ENCODE measurements at places on chromosomes 11 and 22. TPM values are rescaled to one million over a fixed set of nuclear protein-coding genes. Genes with fewer than 3 reads are reported as not detected.

DNA sequence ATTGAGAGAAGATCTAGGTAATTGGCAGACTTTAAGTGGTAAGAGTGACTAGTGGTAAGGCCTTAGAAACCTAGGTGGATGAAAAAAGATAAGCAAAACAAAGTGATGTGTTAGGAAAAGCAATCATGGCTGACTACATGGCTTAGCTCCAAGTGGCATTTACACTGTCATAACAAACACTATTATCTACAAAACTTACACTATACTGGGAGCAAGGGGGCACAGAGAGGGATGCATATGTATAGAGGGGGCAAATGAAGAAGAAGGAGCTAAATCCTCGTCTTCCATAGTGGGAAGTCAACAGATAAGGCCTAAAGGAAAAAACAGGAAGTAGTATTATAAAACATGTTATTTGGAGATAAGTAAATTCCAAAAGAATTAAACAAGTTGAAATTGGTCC lies 32.5 kb downstream of the ADORA2A start:
- DNase-seq = no peak

The NAALAD2 gene
- 0.14 TPM for polyA plus RNA-seq

DNA sequence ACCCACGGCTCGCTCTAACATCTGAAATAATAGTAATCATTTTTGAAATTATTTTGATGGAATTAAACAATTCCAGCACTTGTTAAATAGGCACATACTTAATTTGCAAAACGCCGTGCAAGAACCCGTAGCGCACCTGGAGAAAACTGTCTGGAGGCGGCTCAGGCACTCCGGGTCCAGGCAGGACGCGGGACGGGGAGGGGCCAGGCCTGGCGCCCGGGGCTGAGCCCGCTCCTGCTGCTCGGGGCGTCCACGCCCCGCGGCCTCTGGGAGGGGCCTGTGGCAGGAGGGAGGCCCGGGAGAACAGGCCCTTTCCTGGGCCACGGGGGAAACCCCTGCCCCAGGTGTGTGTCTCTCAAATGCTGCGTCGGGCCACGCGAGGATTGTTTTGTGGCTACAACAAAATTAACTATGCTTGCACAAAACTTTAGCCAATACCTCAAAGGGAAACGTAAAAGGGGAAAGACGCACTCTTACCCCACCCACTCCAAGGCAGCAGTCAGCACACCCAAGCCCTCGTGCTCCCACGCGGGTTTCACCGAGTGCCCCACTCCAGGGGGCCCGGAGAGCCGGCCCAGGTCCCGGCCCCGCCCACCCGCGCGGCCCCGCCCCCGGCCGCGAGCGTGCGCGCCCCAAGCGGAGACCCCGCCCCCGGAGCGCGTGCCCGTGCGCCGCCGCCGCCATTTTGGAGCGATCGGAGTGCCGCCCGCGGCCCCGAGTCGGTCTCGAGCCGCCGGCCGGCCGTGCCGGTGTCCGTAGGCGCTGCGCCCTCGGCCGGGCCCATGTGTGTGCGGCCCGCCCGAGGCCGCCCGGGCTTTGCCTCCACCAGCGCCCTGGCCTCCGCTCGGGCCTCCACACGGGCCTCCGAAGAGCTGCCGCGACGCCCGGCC lies at the start of gene PPP6R2:
PPP6R2 (plus strand) TSS at position 677 of the 890 bp plus-strand sequence. CDS start 50,582 bp downstream, outside the sequence.
- no peak for DNase-seq

DNA sequence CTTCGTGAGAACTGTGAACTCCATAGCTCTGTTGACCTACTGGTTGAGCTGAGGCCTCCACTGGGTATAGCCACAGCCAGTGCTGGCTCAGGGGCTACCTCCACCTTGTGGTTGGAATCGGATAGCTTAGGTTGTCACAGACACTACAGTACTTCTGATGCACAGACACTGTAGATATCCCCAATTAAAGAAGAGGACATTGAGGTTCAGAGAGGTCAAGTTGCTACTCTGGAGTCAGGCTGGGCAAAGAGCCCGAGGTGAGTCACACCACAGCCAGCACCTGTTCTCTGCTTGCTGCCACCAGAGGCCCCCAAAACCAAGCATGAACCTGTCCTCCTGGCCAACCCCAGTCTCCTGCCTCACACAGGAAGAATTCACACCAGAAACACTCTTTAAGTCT lies 5.4 kb downstream of the UFD1 start:
- DNase-seq = no peak

GRCh38 chr11:128431931-128432330 lies 155.4 kb downstream of the ETS1 start:
- no peak for DNase-seq

The FREY1 gene
- polyA plus RNA-seq = 0.39 TPM

DNA sequence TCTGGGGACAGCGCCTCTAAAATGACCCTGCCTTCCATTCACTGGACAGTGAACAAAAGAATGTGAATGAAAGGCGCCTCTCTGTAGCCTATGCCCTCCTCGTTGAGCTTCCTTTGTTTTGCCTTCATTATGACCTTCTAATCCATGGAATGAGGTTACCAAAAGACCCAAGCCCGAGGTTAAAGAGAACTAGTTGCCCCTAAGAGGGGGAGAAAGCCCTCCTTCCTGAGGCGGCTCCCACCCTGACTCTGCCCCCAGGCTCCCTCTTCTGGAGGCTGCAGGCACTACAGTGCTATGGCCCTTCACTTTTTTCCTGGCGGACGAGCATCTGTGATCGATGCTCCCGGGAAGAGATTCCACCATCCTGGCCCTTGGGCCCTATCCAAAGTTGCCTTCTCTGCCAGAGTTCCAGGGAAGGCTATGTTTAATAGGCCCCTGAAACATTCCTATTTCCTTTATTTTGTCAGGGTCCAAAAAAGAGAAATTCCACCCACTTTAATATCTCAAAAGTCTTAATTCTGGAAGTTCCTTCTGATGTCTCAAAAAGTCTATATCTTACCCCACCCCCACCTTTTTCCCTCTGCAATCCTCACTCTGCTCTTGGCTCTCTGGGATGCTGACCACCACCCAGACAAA lies 147.3 kb downstream of the FEZ1 start:
- no peak for DNase-seq

The MMP12 gene
- not detected for polyA plus RNA-seq

The MADD gene
- polyA plus RNA-seq = 15.1 TPM

DNA sequence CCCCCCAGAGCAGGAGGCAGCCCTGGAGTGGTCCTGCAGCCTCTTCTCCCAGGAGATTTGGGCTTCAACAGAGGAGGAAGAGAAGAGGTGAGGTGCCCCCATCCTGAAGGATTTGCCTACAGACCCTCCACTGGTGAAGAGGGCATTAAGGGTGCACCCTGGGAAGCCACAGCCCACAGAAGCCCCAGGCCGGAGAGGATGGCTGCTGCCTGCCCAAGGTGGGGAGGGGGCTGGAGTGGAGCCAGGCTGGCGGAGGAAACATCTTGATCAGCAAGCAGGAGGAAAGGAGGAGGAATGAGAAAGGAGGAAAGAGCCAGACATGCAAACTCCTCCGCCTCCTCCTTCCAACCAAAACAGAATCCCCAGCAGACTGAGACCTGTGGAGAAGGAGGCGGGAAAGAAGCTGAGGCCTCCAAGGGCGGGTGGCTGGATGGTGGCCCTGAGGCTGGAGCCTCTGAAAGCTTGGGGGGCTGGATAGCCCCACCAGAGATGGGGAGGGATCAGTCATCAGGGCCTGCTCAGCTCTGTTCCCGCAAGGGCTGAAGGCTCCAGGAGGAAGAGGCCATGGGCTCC lies 31.3 kb downstream of the ARRB1 start:
- no peak for DNase-seq

The C2CD2L gene
- polyA plus RNA-seq = 2.9 TPM

The PKDREJ gene
- polyA plus RNA-seq = 0.03 TPM

GRCh38 chr11:75496305-75496752 lies 29.4 kb downstream of the GDPD5 start:
- no peak for DNase-seq

The SUSD2 gene
- not detected for polyA plus RNA-seq

- DNase-seq = no peak
Observed at GRCh38 chr11:108512708-108513107, 14.5 kb upstream of the POGLUT3 start.

DNA sequence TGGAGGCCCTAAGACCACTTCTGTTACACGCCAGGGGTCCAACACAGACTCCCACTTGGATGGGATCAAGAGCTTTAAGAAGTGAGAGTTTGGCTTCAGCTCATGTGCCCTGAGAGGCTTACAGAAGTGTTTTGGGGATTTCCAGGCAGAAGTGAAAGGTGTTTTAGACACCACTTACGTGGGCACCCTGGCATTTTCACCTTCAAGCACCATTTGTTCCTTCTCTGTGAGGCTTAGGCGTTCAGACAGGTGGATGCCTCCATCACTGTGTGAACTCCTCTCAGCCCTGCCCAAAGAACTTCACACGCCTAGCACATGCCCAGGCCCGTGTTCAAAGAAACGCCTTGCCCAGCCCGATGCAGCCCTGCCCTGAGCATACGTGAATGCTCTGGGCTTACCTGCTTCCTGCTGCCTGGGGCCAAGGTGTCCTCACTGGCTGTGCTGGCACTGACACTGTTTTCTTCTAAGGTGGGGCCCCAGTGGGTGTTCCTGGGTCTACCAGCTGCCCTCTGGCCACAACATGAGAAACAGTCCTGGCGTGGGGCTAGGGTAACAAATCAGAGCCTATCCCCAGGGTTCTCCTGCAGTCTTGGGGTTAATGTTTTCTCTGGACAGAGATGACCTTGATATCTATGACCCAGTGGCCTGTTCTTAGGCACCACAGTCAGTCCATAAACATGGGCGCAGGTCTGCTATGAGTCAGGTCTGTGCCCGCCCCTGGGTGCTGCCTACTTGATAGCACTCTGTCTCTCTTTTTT lies 34.0 kb downstream of the AMPD3 start:
- peak; percentile 63 for DNase-seq

The VPS11 gene
- 23.7 TPM for polyA plus RNA-seq

The DUSP8 gene
- not detected for polyA plus RNA-seq

- no peak for DNase-seq
Observed at GRCh38 chr11:43582863-43583462, 97.6 kb upstream of the HSD17B12 start.

The KCNJ5 gene
- not detected for polyA plus RNA-seq

- DNase-seq = no peak
Observed at GRCh38 chr11:19258641-19259230, 18.0 kb upstream of the E2F8 start.

The PDE2A gene
- not detected for polyA plus RNA-seq

DNA sequence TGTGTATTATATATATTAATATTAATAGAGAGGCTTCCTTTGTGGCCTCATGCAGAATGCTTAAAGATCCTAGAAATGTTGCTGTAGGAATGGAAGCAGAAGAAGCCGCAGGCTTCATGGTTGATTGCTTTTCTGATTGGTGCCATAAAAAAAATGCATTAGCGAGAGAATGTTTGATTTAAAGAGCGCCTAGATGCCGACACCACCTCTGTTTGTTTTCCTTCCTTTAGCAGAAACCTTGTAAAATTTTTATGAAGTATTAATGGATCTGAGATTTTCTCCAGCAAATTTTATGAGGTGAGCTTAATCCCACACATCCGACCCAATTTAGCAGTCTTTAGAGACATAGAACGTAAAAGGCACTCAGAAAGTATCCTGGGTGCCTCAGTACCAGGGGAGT lies 587.5 kb downstream of the NTM start:
- no peak for DNase-seq

The ASCL2 gene
- polyA plus RNA-seq = not detected

The OR5P2 gene
- polyA plus RNA-seq = not detected

- DNase-seq = no peak
Observed at GRCh38 chr11:7512525-7513233, 1.1 kb upstream of the PPFIBP2 start.

The AIP gene
- polyA plus RNA-seq = 110 TPM

The ZNF215 gene
- polyA plus RNA-seq = 2.7 TPM

DNA sequence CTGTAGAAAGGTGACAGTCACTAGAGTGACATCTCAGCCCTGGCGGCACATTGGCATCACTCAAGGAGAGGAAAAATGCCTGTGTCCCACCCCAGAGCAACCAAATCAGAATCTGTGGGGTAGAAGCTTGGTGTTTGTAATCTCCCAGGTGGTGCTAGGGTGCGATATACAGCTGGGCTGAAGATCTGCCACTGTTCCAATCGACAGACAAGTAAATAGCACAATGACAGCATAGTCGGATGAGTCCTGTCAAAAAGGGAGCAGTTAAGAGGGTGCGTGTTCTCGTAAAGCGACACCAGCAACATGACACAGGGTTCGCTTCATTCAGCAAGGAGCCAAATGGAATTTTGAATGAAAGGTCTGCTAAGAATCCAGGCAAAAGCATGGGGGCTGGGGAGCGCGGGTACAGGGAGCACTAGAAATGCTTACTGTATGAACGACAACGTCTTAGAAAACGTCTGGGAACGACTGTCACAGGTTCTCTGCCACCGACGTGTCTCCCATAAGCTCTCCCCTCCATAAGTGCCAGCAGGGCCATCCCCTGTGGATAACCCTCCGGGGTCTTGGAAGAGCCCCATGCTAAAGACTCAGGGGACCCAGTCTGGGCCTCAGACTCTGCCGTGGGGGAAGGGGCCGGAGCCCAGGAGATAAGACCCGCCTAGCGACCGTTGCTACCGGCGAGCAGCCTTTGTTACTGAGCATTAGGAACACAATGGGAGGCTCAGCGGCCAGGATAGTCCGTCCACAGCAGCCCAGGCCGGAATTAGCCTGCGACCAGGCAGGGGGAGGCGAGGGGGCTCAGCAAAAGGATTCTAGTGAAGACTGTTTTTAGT lies 20.8 kb downstream of the ADA2 start:
- no peak for DNase-seq

GRCh38 chr11:1832211-1832919 lies 2.4 kb upstream of the SYT8 start:
- no peak for DNase-seq

- DNase-seq = no peak
Observed at GRCh38 chr22:41620589-41621098, at the start of gene DESI1. Gene DESI1 (minus strand): TSS chr22:41621043. CDS start chr22:41620839, 204 bp downstream.

The PRDX5 gene
- polyA plus RNA-seq = 342 TPM

GRCh38 chr11:100808904-100809491 lies 121.9 kb downstream of the ARHGAP42 start:
- DNase-seq = no peak

DNA sequence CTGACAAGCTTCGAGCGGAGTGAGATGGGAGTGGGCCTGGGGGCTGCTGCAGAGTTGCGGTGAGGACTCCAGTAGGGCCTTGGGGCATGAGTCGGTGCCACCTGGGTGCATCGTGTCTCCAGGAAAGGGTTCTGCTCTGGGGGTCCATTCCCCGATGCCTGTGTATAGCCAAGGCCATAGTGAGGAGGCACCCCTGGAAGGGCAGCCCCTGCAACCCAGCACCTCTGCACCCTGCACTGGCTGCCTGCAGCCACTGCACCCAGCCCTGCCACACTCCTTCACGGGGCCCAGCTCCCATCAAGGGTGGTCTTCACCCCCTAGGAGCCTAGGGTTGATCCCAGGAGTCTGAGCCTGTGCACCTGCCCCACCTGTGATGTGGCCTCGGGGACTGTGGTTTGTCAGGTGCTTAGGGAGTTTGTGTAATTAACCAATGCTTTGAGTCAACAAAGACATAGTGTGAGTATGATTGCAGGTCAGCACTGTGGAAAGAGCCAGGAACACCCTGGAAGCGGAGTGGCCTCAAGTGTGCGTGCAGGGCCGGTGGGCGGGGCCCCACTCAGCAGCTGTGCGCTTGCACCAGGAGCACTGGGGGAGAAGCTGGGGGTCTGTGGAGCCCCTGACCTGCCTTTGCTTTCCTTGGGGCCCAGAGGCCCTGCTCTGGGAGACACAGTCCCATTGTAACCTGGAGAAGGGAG lies 1299.3 kb downstream of the BRD1 start:
- no peak for DNase-seq

The CHRNA10 gene
- 0.36 TPM for polyA plus RNA-seq

GRCh38 chr11:119375337-119376196 lies 5.9 kb downstream of the USP2 start:
- no peak for DNase-seq

- DNase-seq = no peak
Observed at GRCh38 chr11:122848186-122848585, 9.9 kb downstream of the CRTAM start.

The OVCH2 gene
- not detected for polyA plus RNA-seq

Measured in GM12878 (cell line).